ENCODE measurements at places on chromosomes 5 and 9. TPM values are rescaled to one million over a fixed set of nuclear protein-coding genes. Genes with fewer than 3 reads are reported as not detected.

DNA sequence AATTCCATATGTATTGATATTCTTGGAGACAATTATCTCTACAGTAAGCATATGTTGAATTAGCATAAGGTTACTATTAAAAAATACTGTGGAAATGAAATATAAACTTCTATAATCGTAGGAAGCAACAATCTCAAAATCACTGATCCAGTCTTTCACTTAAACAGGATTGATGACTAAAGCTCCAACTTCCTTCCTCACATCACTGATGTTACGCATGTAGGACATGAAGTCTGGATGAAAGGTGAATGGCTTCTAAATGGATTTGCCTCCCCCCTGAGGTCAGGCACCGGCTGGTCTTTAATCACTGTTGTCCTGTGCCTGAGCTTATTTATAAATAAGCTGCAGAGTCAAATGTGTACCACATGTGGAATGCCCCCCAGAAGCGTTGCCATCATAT, 157.1 kb upstream of the NFIB start:
- H3K4me1 ChIP-seq, result no peaks in the 10 kb centered on the region
- no peak overlapping the region for H3K4me3 ChIP-seq
- DNase-seq, result no peak
- H3K27me3 ChIP-seq, result no peaks in the 10 kb centered on the region
- no peaks in the 10 kb centered on the region for H3K36me3 ChIP-seq

DNA sequence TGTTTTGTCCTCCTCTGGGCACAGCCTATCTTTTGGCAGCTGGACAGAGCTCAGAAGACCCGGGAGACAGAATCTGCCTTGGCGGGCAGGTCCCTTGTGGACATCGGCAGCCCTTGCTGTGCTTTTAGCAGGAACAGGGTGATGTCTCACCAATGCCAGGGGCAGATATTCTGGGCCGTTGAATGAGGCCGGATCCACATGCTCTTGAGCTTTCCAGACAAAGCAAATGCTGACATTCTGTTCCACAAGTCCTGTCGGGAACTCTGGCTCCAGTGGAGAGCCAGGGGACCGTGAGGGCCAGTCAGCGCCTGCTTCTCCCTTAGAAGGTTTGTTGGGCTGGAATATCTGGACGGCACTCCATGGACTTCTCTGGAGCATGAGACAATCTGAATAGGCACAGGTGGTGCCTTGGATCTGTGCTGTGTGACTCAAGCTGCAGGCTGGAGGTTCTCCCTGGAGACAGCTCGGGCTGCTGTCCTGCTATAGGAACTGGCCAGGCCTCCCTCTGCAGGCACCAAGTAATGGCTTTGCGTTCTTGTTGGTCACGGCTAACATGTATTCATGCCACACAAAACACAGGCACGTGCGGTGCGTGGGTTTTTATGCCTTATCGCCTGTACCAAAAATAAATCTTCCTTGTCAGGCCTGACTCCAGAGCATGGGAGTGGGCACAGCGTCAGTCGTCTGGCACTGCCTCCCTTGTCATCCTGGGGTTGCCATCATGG, 80.3 kb downstream of the GADD45G start:
- no peak for DNase-seq
- no peak overlapping the region for H3K4me3 ChIP-seq
- H3K4me1 ChIP-seq, result no peaks in the 10 kb centered on the region
- no peaks in the 10 kb centered on the region for H3K36me3 ChIP-seq

DNA sequence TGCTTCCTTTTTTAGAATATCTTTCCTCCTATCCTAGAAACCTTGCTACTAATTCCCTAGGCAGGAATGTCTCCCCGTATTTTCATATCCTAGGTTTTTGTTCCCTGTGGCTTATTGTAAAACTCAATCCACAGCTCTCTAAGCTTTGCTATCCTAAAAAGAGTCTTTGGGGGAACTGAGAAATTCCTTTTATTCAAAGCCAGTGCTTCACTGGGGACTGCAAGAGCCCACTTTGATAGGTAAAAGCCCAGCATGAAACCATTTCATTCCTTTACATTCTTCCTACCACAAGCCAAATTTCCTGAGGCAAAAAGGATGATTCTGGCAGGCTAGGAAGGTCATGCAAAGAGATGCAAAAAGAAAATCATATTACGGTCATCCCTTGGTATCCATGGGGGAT, 5.8 kb upstream of the HACD4 start:
- no peaks in the 10 kb centered on the region for H3K4me1 ChIP-seq
- H3K27ac ChIP-seq, result no peak overlapping the region
- no peaks in the 10 kb centered on the region for H3K27me3 ChIP-seq
- H3K4me3 ChIP-seq, result no peak overlapping the region
- no peak for DNase-seq

- H3K4me3 ChIP-seq, result no peak overlapping the region
- H3K4me1 ChIP-seq, result no peaks in the 10 kb centered on the region
- no peaks in the 10 kb centered on the region for H3K36me3 ChIP-seq
- H3K27ac ChIP-seq, result no peak overlapping the region
- no peak for DNase-seq
- H3K27me3 ChIP-seq, result no peaks in the 10 kb centered on the region
Measured at GRCh38 chr9:129958796-129959195, 84.2 kb downstream of the FNBP1 start.

DNA sequence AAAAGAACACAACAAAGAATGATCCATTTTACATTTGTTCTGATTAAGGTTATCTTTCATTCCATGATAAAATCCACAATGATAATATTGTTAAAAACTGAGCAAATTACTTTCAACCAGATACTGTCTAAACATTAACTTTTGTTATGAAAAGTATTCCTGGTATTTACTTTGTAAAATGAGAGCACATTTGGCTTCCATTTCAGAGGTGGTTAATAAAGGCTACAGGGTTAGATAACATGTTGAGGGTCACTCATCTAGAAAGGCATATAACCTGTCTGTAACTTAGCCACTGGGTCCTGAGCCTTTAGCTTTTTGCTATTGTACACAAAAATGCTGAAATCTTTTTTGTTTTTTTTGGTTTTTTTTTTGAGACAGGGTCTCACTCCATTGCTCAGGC, 99.3 kb downstream of the ANXA2R start:
- no peak overlapping the region for H3K27ac ChIP-seq
- H3K4me1 ChIP-seq, result peaks cover 23% of the 10 kb centered on the region

GRCh38 chr5:32542216-32543059, 42.9 kb upstream of the SUB1 start:
- no peaks in the 10 kb centered on the region for H3K36me3 ChIP-seq
- H3K27me3 ChIP-seq, result no peaks in the 10 kb centered on the region
- DNase-seq, result no peak
- H3K4me3 ChIP-seq, result no peak overlapping the region

GRCh38 chr5:149397530-149397929, 18.4 kb upstream of the IL17B start:
- DNase-seq, result no peak
- H3K4me1 ChIP-seq, result peaks cover 10% of the 10 kb centered on the region
- H3K36me3 ChIP-seq, result no peaks in the 10 kb centered on the region
- no peak overlapping the region for H3K4me3 ChIP-seq
- H3K27ac ChIP-seq, result no peak overlapping the region

- H3K36me3 ChIP-seq, result no peaks in the 10 kb centered on the region
- no peak for DNase-seq
- no peak overlapping the region for H3K4me3 ChIP-seq
- H3K4me1 ChIP-seq, result no peaks in the 10 kb centered on the region
Measured at GRCh38 chr9:32723789-32724325, 59.5 kb upstream of the TMEM215 start.

DNA sequence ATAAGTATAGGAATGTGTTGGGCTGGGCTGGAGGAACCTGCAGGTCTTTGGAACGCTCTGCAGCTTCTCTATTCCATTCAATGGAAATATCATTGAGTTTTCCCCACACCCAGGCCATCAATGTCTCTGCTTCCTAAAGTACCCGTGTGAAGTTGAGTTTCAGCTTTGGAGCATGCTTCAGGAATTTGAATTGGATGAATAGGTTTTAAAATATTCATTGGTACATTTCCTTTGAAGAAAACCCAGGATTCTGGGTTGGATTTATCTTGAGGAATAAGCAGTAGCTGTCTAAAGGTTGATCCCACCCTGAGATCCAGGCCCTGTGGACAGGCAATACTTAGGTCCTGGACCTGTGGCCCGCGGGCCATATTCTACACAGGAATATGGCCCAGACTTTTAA, 37.3 kb downstream of the INSYN2B start:
- DNase-seq, result no peak
- no peak overlapping the region for H3K27ac ChIP-seq
- no peak overlapping the region for H3K4me3 ChIP-seq

GRCh38 chr9:76677481-76678055, 86.7 kb upstream of the PCA3 start:
- H3K27me3 ChIP-seq, result no peaks in the 10 kb centered on the region
- no peaks in the 10 kb centered on the region for H3K36me3 ChIP-seq
- H3K4me1 ChIP-seq, result no peaks in the 10 kb centered on the region
- DNase-seq, result no peak

GRCh38 chr9:6564868-6565267, 80.7 kb downstream of the GLDC start:
- DNase-seq, result no peak
- H3K36me3 ChIP-seq, result peaks cover 1% of the 10 kb centered on the region
- no peak overlapping the region for H3K4me3 ChIP-seq
- no peak overlapping the region for H3K27ac ChIP-seq
- H3K4me1 ChIP-seq, result no peaks in the 10 kb centered on the region

- H3K4me1 ChIP-seq, result no peaks in the 10 kb centered on the region
- H3K27ac ChIP-seq, result no peak overlapping the region
- H3K36me3 ChIP-seq, result no peaks in the 10 kb centered on the region
Measured at GRCh38 chr9:69178583-69179011, 4.5 kb downstream of the TJP2 start.

GRCh38 chr9:22088717-22089061, 79.6 kb upstream of the CDKN2B start:
- H3K36me3 ChIP-seq, result no peaks in the 10 kb centered on the region
- no peaks in the 10 kb centered on the region for H3K27me3 ChIP-seq
- H3K4me1 ChIP-seq, result peaks cover 19% of the 10 kb centered on the region
- no peak overlapping the region for H3K4me3 ChIP-seq

DNA sequence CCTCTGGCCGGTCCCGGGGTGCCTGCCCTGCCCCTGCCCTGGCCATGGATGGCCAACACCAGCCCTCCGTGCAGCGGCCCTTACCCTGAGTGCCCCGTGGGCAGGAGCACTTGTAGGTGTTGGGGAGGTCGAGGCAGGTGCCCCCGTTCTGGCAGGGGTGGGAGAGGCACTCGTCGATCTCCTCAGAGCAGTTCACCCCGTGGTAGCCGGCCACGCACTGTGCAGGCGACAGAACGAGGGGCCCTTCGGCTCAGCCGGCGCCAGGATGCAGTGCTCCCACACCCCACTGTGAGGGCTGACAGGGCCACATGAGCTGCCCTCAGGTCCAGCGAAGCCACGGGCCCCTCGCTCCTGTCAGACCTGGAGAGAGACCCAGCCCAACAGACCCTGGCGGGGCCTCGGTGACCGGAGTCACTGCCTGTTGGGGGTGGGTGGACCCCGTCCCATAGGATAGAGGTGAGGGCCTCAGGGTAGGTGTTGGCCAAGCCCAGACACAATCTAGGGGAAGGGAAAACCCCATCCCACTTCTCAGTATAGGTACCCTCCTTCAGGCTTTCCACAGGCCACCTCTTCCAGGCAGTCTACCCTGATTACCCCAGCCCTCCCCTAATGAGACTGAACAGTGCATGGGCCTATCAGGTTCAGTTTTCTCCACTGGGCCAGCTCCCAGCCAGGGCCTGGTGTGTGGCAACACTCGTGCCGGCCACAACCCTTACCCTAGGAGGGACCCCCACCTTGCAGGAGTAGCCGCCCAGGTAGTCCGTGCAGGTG, 24.6 kb upstream of the SEC16A start:
- no peak overlapping the region for H3K4me3 ChIP-seq
- H3K27ac ChIP-seq, result no peak overlapping the region
- H3K27me3 ChIP-seq, result no peaks in the 10 kb centered on the region
- no peak for DNase-seq
- H3K36me3 ChIP-seq, result no peaks in the 10 kb centered on the region

GRCh38 chr9:38079461-38080031, 10.5 kb upstream of the SHB start:
- no peak for DNase-seq
- no peaks in the 10 kb centered on the region for H3K4me1 ChIP-seq
- H3K4me3 ChIP-seq, result no peak overlapping the region
- no peaks in the 10 kb centered on the region for H3K36me3 ChIP-seq

- no peak for DNase-seq
- no peaks in the 10 kb centered on the region for H3K4me1 ChIP-seq
- no peaks in the 10 kb centered on the region for H3K36me3 ChIP-seq
- no peak overlapping the region for H3K27ac ChIP-seq
- H3K4me3 ChIP-seq, result no peak overlapping the region
Measured at GRCh38 chr9:16628413-16628812, 242.1 kb downstream of the BNC2 start.

- DNase-seq, result no peak
- H3K27me3 ChIP-seq, result no peaks in the 10 kb centered on the region
- H3K36me3 ChIP-seq, result no peaks in the 10 kb centered on the region
- no peaks in the 10 kb centered on the region for H3K4me1 ChIP-seq
Measured at GRCh38 chr5:118233606-118234005, 754.7 kb downstream of the DTWD2 start.

GRCh38 chr9:99050292-99050911, 54.5 kb upstream of the TGFBR1 start:
- no peaks in the 10 kb centered on the region for H3K27me3 ChIP-seq
- H3K27ac ChIP-seq, result no peak overlapping the region
- no peaks in the 10 kb centered on the region for H3K36me3 ChIP-seq
- no peaks in the 10 kb centered on the region for H3K4me1 ChIP-seq
- no peak for DNase-seq

DNA sequence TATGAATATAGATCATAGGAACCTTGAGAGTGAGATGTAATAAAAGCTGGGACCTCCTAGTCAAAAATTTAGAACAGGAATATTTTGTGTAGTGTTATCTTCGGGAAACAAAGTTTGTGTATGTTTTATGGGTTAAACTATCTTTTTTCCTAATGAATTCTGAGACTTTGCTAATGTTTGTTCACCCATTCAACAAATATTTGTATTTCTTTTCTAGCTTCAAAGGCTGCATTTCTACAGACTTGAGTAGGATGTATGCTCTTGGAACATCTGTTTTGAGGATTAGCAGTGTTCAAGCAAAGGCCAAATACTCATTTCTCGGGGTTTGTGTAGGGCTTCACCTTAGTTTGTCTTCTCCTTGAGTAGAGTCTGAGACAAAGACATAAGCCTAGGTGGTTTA, 16.2 kb downstream of the NDUFS4 start:
- H3K36me3 ChIP-seq, result no peaks in the 10 kb centered on the region
- H3K4me1 ChIP-seq, result peaks cover 27% of the 10 kb centered on the region
- H3K27me3 ChIP-seq, result no peaks in the 10 kb centered on the region
- H3K4me3 ChIP-seq, result no peak overlapping the region
- H3K27ac ChIP-seq, result no peak overlapping the region

- H3K4me3 ChIP-seq, result no peak overlapping the region
- no peaks in the 10 kb centered on the region for H3K36me3 ChIP-seq
- no peak for DNase-seq
- H3K27ac ChIP-seq, result no peak overlapping the region
- H3K4me1 ChIP-seq, result no peaks in the 10 kb centered on the region
Measured at GRCh38 chr5:78779262-78779661, 130.7 kb upstream of the LHFPL2 start.

- H3K36me3 ChIP-seq, result peaks cover 7% of the 10 kb centered on the region
- H3K27ac ChIP-seq, result no peak overlapping the region
- H3K4me3 ChIP-seq, result no peak overlapping the region
- no peak for DNase-seq
- peaks cover 12% of the 10 kb centered on the region for H3K4me1 ChIP-seq
Measured at GRCh38 chr9:136412962-136413361, 2.5 kb downstream of the PMPCA start.

The IFNK gene
- total RNA-seq, result not detected

The SHC3 gene
- total RNA-seq, result 0.20 TPM

The GPSM1 gene
- total RNA-seq, result 26.5 TPM

The FOXD4L3 gene
- not detected for total RNA-seq

The ALDH7A1 gene
- total RNA-seq, result 204 TPM

The QRFP gene
- not detected for total RNA-seq

The NTNG2 gene
- total RNA-seq, result not detected

The JADE2 gene
- 67.6 TPM for total RNA-seq

The FYB1 gene
- 1.3 TPM for total RNA-seq

The GPR150 gene
- total RNA-seq, result 0.21 TPM

The NUTM2F gene
- total RNA-seq, result not detected

The DMRT3 gene
- not detected for total RNA-seq

The SLC27A6 gene
- not detected for total RNA-seq

The KCNIP1 gene
- total RNA-seq, result not detected
